G401 (cell line): ENCODE measurements at places on chromosomes 1 and 21. TPM values are rescaled to one million over a fixed set of nuclear protein-coding genes. Genes with fewer than 3 reads are reported as not detected.

DNA sequence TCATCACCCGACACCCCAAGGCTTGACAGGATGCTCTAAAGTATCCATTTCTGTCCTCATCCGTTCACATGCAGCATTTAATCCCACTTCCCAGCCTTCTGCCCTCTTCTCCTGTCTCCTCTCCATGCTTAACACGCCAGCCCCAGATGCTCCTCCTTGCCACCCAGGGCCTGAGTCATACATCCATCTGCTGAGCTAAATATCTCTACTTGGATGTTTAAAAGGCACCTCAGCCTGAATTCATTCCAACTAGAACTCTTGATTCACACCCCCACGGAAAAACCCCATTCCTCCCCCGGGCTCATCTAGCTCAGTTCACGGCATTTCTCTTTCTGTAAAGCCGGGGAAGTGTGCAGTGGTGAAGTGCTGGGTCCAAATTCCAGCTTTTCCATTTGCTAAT lies 27.7 kb downstream of the TEX35 start:
- DNase-seq: peak; percentile 37

Gene E2F2
- total RNA-seq: 8.4 and 11.7 TPM in 2 replicates

Gene CDK18
- 4.0 and 6.6 TPM in 2 replicates for total RNA-seq

Gene SPRR1A
- total RNA-seq: not detected in 2 replicates

DNA sequence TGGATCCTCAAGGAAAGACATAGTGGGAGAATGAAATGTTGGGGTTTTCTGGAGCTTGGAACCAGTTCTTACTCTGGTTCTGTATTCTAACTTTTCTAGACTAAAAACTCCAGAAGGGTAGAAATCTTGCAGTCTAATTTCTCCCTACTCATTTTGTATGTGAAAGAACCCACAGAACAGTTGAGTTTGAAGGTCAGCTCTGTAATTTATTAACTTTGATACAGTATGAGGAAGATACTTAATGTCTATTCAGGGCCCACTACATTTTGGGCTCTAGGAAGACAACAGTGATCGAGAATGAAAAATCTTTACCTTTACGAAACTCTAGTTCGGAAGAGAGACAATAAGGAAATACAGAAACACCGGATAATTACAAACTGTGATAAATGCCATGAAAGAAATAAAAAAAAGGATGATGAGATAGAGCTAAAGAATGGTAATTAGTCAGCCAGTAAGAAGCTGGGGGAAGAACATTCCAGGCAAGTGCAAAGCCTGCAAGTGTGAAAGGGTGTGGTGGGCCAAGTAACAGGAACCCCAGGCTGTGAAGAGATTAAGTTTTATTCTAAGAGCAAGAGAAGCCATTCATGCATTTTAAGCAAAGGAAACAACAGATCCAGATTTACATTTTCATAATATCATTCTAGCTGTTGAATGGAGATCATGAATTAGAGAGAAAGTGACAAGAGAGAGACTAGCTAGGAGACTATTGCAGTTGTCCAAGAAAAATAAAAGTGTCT lies 159.9 kb upstream of the HMCN1 start:
- DNase-seq: no peak

GRCh38 chr21:45571641-45572040 lies 29.4 kb upstream of the SLC19A1 start:
- DNase-seq: no peak
